ENCODE measurements at places on chromosomes 16 and 17. TPM values are rescaled to one million over a fixed set of nuclear protein-coding genes. Genes with fewer than 3 reads are reported as not detected.

Gene PRR15L
- total RNA-seq: not detected

GRCh38 chr16:67430504-67430976 is 381 bp upstream of the HSD11B2 start:
- H3K4me1 ChIP-seq: no peaks in the 10 kb centered on the region
- peaks cover 26% of the 10 kb centered on the region for H3K27me3 ChIP-seq
- H3K4me3 ChIP-seq: peak overlapping the region; percentile 65
- H3K36me3 ChIP-seq: no peaks in the 10 kb centered on the region
- H3K27ac ChIP-seq: no peak overlapping the region

Gene CSF3
- 0.34 TPM for total RNA-seq

Gene ANKRD13B
- total RNA-seq: 2.4 TPM

Gene SKAP1
- not detected for total RNA-seq

- DNase-seq: no peak
- peaks cover 70% of the 10 kb centered on the region for H3K4me1 ChIP-seq
- H3K36me3 ChIP-seq: no peaks in the 10 kb centered on the region
- H3K4me3 ChIP-seq: no peak overlapping the region
These were observed 8.1 kb downstream of the ZCCHC14 start for GRCh38 chr16:87484487-87485331.

Gene HLF
- not detected for total RNA-seq

DNA sequence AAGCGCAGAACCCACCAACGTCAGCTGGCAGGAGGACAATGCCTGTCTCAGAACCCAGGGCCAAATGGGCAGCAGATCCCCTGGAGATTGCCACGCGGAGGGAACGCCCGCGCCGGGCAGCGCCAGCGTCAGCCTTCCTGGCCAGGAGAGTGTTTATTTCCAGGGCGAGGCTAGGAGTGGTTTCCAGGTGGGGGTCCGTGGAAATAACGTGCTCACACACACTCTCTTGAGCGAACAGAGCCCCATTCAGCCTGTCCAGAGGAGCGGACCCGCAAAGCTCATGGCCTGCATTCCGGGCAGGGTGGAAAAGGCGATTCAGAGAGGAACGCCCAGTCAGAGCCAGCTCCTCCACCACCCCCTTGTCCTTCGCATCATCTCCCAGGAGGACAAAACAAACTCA is 40.3 kb downstream of the SDK2 start:
- no peaks in the 10 kb centered on the region for H3K4me1 ChIP-seq
- DNase-seq: no peak
- no peak overlapping the region for H3K27ac ChIP-seq
- peaks cover 2% of the 10 kb centered on the region for H3K27me3 ChIP-seq
- no peak overlapping the region for H3K4me3 ChIP-seq
- H3K36me3 ChIP-seq: peaks cover 13% of the 10 kb centered on the region

- peaks cover 24% of the 10 kb centered on the region for H3K4me1 ChIP-seq
- DNase-seq: no peak
- peaks cover 2% of the 10 kb centered on the region for H3K27me3 ChIP-seq
These were observed 53.4 kb downstream of the GRB2 start for GRCh38 chr17:75352079-75352569.

- H3K27me3 ChIP-seq: peaks cover 3% of the 10 kb centered on the region
- peaks cover 12% of the 10 kb centered on the region for H3K4me1 ChIP-seq
- no peak overlapping the region for H3K27ac ChIP-seq
- no peak for DNase-seq
These were observed 1102.5 kb downstream of the CDH11 start for GRCh38 chr16:64019339-64019738.

GRCh38 chr17:50818261-50818660 is 17.1 kb upstream of the WFIKKN2 start:
- peak overlapping the region; percentile 22 for H3K4me3 ChIP-seq

Gene BRICD5
- 4.0 TPM for total RNA-seq

DNA sequence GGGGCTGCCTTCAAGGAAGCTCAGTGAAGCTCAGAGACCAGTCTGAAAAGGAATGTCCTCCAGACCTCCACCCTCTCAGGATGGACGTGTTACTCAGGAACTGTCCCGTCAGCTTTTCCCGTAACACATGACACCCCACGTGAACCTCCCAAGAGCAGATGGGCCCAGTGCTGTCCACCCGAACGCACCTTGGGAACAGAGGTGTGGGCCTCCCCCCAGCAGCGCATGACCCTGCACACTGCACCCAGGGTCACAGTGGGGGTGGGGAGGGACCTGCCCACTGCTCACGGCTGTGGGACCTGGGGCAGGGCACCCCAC is 21.9 kb downstream of the SLC7A5 start:
- DNase-seq: no peak
- H3K4me1 ChIP-seq: peaks cover 14% of the 10 kb centered on the region
- peaks cover 5% of the 10 kb centered on the region for H3K27me3 ChIP-seq
- H3K36me3 ChIP-seq: no peaks in the 10 kb centered on the region
- H3K4me3 ChIP-seq: no peak overlapping the region

Gene SHISA6
- not detected for total RNA-seq

DNA sequence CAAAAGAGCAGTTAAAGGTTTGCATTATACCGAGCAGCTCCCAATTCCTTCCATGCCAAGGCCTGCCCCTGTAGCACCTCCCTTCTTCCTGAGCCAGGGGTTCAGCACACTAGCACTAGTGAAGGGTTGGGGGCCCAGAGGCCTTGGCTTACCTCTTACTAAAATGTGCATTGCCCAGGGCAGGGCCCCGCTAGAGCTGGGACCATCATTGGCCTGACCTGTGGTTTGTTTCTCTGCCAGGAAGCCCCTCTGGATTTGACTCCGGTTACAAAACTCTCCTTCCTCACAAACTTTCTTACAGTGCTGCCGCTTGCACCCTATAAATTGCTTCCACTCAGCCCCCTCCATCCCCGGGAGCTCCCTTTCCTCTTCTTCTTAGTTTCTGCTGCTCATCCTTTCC is 33.8 kb downstream of the MPRIP start:
- peaks cover under 1% of the 10 kb centered on the region for H3K27me3 ChIP-seq
- H3K27ac ChIP-seq: peak overlapping the region; percentile 76
- peak overlapping the region; percentile 13 for H3K4me3 ChIP-seq
- peaks cover 29% of the 10 kb centered on the region for H3K36me3 ChIP-seq
- H3K4me1 ChIP-seq: peaks cover 76% of the 10 kb centered on the region

- H3K27ac ChIP-seq: no peak overlapping the region
- DNase-seq: no peak
- no peak overlapping the region for H3K4me3 ChIP-seq
- peaks cover 4% of the 10 kb centered on the region for H3K4me1 ChIP-seq
- H3K27me3 ChIP-seq: no peaks in the 10 kb centered on the region
These were observed 21.9 kb upstream of the MYOCD start for GRCh38 chr17:12643822-12644221.

GRCh38 chr17:61400066-61400716 is 548 bp downstream of the TBX2 start:
- H3K27me3 ChIP-seq: peaks cover 11% of the 10 kb centered on the region
- no peak for DNase-seq
- H3K4me1 ChIP-seq: peaks cover 31% of the 10 kb centered on the region
- peak overlapping the region; percentile 97 for H3K27ac ChIP-seq

GRCh38 chr16:67879462-67879861 is 5.2 kb upstream of the NRN1L start:
- no peak for DNase-seq
- peaks cover 21% of the 10 kb centered on the region for H3K4me1 ChIP-seq
- peaks cover 27% of the 10 kb centered on the region for H3K36me3 ChIP-seq
- H3K27me3 ChIP-seq: peaks cover 8% of the 10 kb centered on the region
- no peak overlapping the region for H3K27ac ChIP-seq

GRCh38 chr16:54236773-54237172 is 49.8 kb downstream of the IRX3 start:
- no peak overlapping the region for H3K4me3 ChIP-seq
- peak; percentile 86 for DNase-seq
- peaks cover 17% of the 10 kb centered on the region for H3K4me1 ChIP-seq
- H3K36me3 ChIP-seq: peaks cover 5% of the 10 kb centered on the region
- peak overlapping the region; percentile 80 for H3K27ac ChIP-seq

Gene DCTPP1
- 24.9 TPM for total RNA-seq

Gene C16orf92
- not detected for total RNA-seq

Gene NR1D1
- 15.8 TPM for total RNA-seq

DNA sequence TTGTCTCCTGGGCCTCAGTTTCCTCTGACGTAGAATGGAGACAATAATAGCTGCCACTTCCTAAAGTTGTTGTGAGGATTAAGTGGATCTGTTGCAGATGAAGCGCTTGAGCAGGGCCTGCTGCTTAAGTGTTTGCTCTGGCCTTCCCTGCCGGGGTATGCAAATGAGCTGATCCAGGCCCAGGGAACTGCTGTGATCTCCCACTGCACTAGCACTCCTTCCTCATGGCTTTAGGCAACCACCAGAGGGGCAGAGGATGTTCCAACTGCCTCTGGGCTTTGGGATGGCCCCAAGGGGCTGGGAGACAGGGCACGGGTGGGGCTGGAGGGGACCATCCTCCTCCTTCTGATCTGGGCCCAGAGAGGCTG is 6.2 kb downstream of the SBK1 start:
- H3K27me3 ChIP-seq: peaks cover 31% of the 10 kb centered on the region
- H3K4me1 ChIP-seq: no peaks in the 10 kb centered on the region
- DNase-seq: no peak
- no peak overlapping the region for H3K4me3 ChIP-seq
- H3K27ac ChIP-seq: no peak overlapping the region
- H3K36me3 ChIP-seq: no peaks in the 10 kb centered on the region

GRCh38 chr17:5100832-5101231 is 10.8 kb downstream of the ZNF232 start:
- H3K27ac ChIP-seq: no peak overlapping the region
- DNase-seq: no peak
- H3K27me3 ChIP-seq: peaks cover 9% of the 10 kb centered on the region
- H3K4me1 ChIP-seq: no peaks in the 10 kb centered on the region

Gene NRN1L
- total RNA-seq: not detected

Gene TBX4
- total RNA-seq: not detected

Gene HOXB7
- not detected for total RNA-seq

Gene NT5C3B
- 55.2 TPM for total RNA-seq

Gene DHX40
- 28.6 TPM for total RNA-seq

DNA sequence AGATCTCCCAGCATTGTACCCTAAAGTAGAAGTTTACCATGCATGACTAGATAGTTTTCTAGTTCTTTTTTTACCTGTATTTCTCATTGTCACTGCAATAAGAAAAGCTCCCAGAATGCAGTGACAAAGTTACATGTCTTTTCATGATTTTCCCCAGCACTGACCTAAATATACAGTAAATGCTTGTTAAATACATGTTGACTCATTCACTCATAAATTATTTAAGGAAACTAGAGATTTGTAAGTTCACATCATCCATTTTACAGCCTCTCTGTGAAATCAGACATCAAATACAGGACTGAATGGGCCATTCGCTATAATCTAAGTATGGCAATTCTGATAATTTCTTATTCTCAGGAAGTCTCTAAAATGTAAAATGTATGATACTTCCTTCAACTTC is 258.9 kb upstream of the AXIN2 start:
- DNase-seq: no peak
- H3K36me3 ChIP-seq: no peaks in the 10 kb centered on the region
- no peak overlapping the region for H3K4me3 ChIP-seq
- H3K27ac ChIP-seq: no peak overlapping the region
- H3K4me1 ChIP-seq: no peaks in the 10 kb centered on the region

- peaks cover 14% of the 10 kb centered on the region for H3K4me1 ChIP-seq
- peaks cover 46% of the 10 kb centered on the region for H3K27me3 ChIP-seq
- no peak for DNase-seq
These were observed 103.8 kb downstream of the RAB11FIP4 start for GRCh38 chr17:31495022-31495885.

- H3K36me3 ChIP-seq: peaks cover 6% of the 10 kb centered on the region
- no peaks in the 10 kb centered on the region for H3K27me3 ChIP-seq
- no peak overlapping the region for H3K27ac ChIP-seq
- no peak overlapping the region for H3K4me3 ChIP-seq
These were observed 74.7 kb downstream of the TBC1D16 start for GRCh38 chr17:79960788-79961522.

- peak; percentile 36 for DNase-seq
- no peak overlapping the region for H3K4me3 ChIP-seq
- peak overlapping the region; percentile 67 for H3K27ac ChIP-seq
- H3K4me1 ChIP-seq: peaks cover 39% of the 10 kb centered on the region
- H3K27me3 ChIP-seq: no peaks in the 10 kb centered on the region
- peaks cover 21% of the 10 kb centered on the region for H3K36me3 ChIP-seq
These were observed 161.5 kb downstream of the FTO start for GRCh38 chr16:53865494-53865863.

DNA sequence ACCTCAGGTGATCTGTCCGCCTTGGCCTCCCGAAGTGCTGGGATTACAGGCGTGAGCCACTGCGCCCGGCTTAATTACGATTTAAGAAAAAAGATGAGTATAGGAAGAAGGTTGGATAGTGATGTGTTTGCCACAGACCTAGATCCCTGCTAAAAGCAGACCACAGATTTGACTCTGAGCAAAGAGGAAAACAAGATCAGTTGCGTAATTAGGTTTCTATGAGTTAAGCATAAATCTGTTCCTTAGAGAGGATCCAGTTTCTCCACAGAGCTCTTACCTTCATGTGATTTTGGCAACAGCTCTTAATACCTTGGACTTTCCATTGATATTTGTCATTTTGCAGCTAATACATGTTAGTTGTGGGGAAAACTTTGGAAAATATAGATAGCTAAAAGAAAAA is 31.1 kb downstream of the CDH1 start:
- DNase-seq: no peak
- H3K36me3 ChIP-seq: no peaks in the 10 kb centered on the region
- peaks cover 2% of the 10 kb centered on the region for H3K4me1 ChIP-seq
- H3K27me3 ChIP-seq: peaks cover 33% of the 10 kb centered on the region
- no peak overlapping the region for H3K27ac ChIP-seq

Gene VASN
- 120 TPM for total RNA-seq

DNA sequence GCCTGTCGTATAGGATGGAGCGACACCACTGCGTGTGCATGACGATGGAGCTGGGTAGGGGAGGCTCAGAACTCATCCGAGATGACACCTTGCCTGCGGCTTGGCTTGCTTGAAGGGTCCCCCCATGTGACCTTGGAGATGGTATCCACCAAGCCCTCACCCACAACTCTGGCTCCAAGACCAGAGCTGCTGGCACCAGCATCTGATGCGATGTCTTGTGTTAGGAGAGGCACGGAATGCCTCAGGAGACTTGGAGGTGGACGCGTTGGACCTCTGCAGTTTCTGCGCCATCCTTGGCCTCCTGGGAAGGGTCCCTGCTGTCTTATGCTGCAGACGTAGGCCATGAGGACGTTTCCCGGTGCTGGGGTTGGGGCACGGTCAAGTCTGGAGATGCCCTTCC is 7.8 kb downstream of the CRAMP1 start:
- no peaks in the 10 kb centered on the region for H3K27me3 ChIP-seq
- H3K27ac ChIP-seq: no peak overlapping the region
- H3K4me1 ChIP-seq: peaks cover 15% of the 10 kb centered on the region
- no peak overlapping the region for H3K4me3 ChIP-seq
- no peak for DNase-seq
- H3K36me3 ChIP-seq: peaks cover 12% of the 10 kb centered on the region

DNA sequence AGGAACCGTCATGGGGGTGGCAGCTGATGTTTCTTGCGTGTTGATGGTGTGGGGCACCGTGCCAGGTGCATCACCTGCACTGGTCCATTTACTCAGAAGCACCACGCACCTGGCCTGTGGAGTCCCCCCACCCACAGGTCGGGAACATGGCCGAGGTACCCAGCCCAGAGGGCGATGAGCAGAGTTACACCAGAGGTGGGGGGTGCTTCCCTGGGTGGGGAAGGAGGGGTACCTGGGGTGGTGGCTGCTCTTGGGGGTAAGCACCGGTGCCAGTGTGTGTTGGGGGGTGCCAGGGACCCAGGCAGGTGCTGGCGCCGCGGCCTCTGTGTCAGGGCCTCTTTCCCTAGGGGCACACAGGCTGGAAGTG is 5.0 kb upstream of the ZNF750 start:
- no peak overlapping the region for H3K27ac ChIP-seq
- peaks cover 11% of the 10 kb centered on the region for H3K36me3 ChIP-seq
- no peaks in the 10 kb centered on the region for H3K4me1 ChIP-seq
- no peak overlapping the region for H3K4me3 ChIP-seq
- no peak for DNase-seq

GRCh38 chr17:73546770-73547536 is 97.3 kb downstream of the SDK2 start:
- H3K27ac ChIP-seq: no peak overlapping the region
- H3K4me1 ChIP-seq: no peaks in the 10 kb centered on the region
- peaks cover 13% of the 10 kb centered on the region for H3K36me3 ChIP-seq
